Stimulated activated CD8-positive, alpha-beta memory T cell treated with anti-CD3 and anti-CD28 coated beads, Interleukin-7, amount 100 ng/mL, for 4 hours (primary cell): ENCODE measurements at places on chromosomes 3 and 15.

- no peak for DNase-seq
These were observed 691 bp downstream of the SENP7 start for GRCh38 chr3:101512396-101512645.

- no peak for DNase-seq
These were observed 8.4 kb downstream of the ACP3 start for GRCh38 chr3:132325634-132326033.

DNA sequence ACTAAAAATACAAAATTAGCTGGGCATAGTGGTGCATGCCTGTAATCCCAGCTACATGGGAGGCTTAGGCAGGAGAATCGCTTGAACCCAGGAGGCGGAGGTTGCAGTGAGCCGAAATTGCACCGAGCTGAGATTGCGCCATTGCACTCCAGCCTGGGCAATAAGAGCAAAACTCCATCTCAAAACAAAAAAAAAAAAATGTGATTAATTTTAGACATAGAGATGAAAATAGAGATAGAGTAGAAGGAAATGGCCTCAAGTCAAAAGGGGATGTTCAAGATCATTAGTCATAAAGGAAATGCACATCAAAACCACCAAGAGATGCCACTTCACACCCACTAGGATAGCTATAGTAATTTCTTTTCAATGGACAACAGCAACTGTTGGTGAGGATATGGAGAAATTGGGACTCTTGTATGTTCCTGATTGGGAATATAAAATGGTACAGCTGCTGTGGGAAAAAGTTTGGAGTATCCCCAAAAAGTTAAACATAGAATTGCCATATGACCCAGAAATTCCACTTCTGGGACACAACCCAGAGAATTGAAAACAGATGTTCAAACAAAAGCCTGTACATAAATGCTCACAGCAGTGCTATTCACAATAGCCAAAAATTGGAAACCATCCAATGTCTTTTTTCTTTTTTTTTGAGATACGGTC lies 55.4 kb downstream of the ABHD2 start:
- DNase-seq = no peak

GRCh38 chr3:148203297-148204010 lies 494.2 kb upstream of the AGTR1 start:
- DNase-seq = no peak

- no peak for DNase-seq
These were observed 337.9 kb upstream of the IL12A start for GRCh38 chr3:159650726-159651125.

GRCh38 chr15:52178765-52179164 lies 12.4 kb downstream of the GNB5 start:
- no peak for DNase-seq

DNA sequence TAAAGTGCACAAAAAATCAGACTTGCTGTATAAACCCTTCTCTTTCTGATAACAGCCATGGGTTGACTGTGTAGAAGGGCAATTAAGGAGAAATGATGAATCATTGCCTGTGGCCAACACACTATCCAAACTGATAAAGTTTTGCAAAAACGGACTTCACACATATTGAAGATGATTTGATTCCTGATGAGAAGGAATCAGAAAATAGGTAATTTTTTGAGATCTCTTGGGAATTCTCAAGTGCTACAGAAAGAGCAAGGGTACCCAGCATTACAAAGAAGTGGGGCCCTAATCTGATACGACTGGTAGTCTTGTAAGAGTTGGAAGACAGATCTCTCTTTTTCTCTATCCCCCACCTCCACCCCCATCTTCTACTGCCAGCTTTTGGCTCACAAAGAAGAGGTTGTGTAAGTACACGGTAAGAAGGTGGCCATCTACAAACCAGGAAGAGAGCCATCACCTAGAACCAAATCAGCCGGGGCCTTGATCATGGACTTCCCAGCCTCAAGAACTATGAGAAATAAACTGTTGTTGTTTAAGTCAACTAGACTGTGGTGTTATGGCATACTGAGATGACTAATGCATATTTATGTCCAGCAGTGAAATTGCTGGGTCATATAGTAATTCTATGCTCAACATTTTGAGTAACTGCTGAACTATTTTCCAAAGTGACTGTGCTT lies 254.7 kb downstream of the EDEM1 start:
- no peak for DNase-seq

DNA sequence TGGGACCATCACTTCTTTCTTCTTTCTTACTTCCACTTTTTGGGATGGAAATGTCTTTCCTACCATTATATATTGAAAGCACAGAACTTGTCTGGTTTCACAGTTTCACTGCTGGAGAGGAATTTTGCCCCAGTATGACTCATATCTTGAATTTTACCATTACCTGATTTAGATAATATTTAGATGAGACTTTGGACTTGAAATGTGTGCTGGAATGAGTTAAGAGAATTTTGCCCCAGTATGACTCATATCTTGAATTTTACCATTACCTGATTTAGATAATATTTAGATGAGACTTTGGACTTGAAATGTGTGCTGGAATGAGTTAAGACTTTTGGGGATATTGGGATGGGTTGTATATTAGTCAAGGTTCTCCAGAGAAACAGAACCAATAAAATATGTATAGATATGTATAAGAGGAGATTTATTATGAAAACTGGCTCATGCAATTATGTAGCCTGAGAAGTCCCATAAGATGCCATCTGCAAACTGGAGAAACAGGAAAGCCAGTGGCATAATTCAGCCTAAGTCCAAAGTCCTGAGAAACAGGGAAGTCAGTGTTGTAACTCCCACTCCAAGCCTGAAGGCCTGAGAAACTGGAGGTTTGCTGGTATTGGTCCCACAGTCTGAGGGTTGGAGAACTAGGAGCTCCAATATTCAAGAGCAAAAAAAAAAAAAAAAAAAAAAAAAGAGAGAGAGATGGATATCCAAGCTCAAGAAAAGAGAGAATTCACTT lies 1029.2 kb downstream of the EPHA3 start:
- DNase-seq = no peak

DNA sequence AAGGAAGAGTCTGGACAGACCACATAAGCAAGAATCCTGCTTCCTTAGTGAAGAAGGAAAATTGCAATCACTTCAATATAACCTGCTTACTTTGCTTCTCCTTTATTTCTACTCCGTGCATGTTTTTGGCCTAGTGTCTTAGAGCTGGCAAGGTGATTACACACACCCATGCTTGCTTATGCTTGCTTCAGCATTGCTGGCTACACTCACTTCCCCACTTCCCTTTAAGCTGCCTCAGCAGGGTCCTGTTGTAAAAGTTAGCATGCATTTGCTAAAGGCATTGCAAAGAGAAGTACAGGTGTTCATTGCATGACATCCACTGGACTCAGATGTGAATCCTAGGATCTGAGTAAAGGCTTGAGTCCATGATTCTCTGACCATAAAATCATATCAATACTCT lies 47.5 kb upstream of the STT3B start:
- no peak for DNase-seq

GRCh38 chr15:37377428-37377827 lies 277.1 kb upstream of the MEIS2 start:
- no peak for DNase-seq

GRCh38 chr3:16474920-16475319 lies 38.6 kb downstream of the RFTN1 start:
- no peak for DNase-seq

DNA sequence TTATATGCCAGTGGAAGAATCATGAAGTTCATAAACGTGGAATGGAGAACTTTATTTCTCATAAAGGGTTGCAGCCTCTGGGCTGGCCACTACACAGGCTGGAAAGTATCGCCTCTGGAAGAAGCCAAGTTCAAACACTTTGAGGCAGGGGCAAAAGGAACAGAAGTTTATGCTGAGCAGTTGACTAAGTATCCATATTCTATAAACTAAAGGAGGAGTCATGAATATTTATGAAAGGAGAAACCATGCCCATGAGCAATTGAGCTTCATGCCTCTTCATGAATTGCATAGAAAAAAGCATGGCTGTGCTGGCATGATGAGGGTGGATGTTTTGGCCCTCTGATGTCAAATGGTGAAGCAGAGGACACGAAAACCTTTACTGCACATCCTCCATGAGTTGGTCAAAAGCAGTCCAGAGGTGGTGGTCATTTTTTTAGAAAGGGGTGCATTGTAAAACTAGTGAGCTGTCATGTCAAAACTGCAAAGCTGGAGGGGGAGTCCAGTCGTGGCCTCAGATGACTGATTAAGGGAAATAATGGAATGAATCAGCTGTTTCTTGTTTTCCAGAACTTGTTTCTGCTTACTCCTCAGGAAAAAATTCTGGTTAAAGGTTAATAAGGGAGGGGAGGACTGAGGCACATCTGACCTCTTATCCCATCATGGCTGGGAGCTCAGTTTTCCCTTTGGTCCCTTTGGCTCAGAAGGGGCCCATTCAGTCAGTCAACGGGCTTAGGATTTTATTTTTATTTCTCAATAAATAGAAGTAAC lies 276.7 kb downstream of the CHL1 start:
- no peak for DNase-seq

DNA sequence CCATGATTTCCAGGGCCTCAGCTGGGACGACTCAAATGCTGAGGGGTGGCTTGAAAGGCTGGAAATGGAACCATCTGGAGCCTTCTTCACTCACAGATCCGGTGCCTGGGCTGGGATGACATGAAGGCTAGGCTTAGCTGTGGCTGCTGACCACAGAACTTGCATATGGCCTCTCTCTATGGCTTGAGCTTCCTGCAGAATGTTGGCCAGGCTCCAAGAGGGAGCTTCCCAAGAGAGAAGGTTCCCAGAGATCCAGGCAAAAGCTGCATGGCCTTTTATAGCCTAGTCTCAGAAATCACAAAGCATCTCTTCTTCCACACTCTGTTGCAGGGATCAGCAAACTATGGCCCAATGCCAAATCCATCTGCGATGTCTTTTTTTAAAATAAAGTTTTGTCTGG lies 44.8 kb downstream of the GATM start:
- no peak for DNase-seq

DNA sequence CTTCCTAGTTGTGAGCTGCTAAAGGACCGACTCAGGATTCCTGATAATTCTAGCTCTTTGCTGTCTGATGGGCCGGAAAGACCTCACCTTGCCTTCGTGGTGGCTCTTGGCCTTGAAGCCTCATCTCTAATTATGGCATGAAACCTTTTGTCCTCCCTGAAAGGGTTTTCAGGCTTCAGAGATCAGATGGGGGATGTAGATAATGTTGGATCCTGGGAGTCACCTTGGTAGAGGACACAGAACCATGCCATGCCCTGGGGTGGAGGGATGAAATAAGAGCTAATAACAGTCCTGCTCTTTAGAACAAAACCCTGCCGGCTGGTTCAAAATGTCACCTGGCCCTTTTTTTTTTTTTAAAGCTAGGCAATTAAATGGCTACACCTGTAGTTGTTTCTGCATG lies 50.8 kb upstream of the SYN2 start:
- no peak for DNase-seq

GRCh38 chr3:30620402-30621360 lies 14.3 kb downstream of the TGFBR2 start:
- no peak for DNase-seq
